Stimulated activated CD8-positive, alpha-beta memory T cell treated with anti-CD3 and anti-CD28 coated beads, Interleukin-4, amount 100 ng/mL, for 1 hour (primary cell): ENCODE measurements at places on chromosomes 13 and 19.

- DNase-seq: no peak
Measured at GRCh38 chr13:112003396-112003795, 63.6 kb upstream of the SOX1 start.

DNA sequence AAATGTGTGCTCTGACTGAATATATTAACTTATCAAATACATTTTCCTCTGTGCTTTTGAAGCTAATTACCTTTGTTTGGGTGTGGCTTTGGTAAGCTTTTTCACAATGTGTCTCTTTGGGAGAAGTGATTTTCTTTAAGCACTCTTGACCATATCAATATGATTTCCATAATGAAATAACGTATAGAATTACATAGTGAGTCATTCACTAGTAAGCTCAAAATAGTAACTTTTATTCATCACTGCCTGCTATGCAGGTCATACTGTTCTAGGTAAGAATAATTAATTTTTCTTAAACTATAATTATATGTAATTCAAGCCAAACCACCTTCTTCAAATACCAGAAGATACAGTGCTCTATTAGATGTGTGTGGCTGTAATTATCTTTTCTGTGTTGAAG is 480.7 kb downstream of the MYO16 start:
- DNase-seq: no peak

GRCh38 chr13:95251641-95252040 is 49.6 kb downstream of the ABCC4 start:
- DNase-seq: no peak

GRCh38 chr19:42316223-42317211 is 3.4 kb downstream of the TMEM145 start:
- DNase-seq: no peak

DNA sequence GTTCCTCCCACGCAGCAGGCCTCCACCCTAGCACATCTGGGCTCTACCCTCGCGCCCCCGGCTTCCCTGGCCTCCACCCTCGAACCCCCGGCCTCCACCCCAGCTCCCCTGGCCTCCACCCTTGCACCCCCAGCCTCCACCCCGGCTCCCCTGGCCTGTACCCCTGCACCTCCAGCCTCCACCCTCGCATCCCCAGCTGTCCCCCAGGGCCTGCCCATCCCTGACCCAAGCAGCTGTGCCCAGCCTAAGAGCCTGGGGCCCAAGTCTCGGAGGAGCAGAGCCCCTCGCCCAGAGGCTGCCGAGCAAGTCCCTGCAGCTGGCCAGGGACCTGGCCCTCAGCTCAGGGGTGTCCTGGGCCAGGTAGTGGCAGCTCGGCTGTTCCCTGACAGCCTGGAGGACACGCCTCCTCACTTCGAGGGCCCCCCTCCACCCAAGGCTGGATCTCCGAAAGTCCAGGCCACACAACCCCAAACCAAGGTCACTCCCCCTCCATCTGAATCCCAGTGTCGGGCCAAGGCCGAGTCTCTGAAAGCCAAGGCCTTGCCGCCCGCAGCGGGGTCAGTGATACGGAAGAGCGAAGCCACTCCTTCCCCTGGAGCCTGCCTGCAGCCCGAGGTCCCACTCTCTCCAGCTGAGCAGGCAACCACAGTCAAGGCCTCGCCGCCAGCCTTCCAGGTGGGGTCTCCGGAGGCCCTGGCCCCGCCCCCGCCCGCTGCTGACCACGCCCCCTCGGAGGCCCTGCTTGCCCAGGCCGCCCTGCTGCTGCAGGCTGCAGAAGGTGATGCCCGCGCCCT is 7.9 kb upstream of the ARHGAP33 start:
- DNase-seq: no peak

- no peak for DNase-seq
Measured at GRCh38 chr19:5974721-5975387, 3.1 kb downstream of the RANBP3 start.

- no peak for DNase-seq
Measured at GRCh38 chr13:102234618-102235017, 167.2 kb downstream of the FGF14 start.

GRCh38 chr13:114101358-114102130 is 30.9 kb downstream of the RASA3 start:
- no peak for DNase-seq

- no peak for DNase-seq
Measured at GRCh38 chr13:102226591-102226990, 175.3 kb downstream of the FGF14 start.

DNA sequence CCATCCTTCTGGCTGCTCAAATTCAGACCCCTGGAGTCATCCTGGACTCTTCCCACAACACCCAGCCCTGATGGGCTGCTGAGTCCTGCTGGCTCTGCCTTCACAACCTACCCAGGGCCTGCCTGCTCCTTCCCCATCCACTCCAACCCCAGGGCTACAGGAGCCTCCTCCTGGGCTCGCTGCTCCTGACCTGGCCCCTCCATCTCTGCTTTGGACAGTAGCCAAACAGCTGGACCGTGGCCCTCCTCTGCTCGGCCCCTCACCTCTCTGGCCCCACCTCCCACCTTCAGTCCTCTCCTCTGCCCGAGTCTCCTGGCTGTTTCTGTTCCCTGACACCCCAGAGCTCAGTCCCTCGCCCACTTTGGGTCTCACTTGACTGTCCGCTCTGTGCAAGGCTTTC is 66.7 kb downstream of the CEBPG start:
- no peak for DNase-seq

GRCh38 chr19:46107371-46107770 is 17.1 kb downstream of the IGFL3 start:
- DNase-seq: no peak

- no peak for DNase-seq
Measured at GRCh38 chr13:103540382-103540765, 474.2 kb upstream of the SLC10A2 start.

- no peak for DNase-seq
Measured at GRCh38 chr13:34777089-34777913, 164.8 kb upstream of the NBEA start.

DNA sequence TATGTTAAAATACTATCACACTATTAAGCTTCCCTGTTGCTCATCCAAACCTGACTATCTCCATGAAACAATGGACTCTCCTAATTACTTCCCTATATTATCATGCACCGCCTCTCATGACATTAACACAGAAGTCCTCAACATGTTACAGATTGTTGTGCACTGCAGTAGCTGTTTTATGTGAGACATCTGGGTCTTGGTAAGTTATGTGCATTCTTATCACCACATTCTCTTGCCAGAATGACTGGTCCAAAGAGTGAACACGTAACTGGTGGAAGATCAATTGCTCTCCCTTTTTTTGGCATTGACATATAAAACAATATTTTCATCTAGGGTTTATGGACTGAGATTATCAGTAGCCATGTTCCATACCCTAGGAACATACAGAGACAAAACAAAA is 59.4 kb downstream of the POSTN start:
- DNase-seq: no peak

DNA sequence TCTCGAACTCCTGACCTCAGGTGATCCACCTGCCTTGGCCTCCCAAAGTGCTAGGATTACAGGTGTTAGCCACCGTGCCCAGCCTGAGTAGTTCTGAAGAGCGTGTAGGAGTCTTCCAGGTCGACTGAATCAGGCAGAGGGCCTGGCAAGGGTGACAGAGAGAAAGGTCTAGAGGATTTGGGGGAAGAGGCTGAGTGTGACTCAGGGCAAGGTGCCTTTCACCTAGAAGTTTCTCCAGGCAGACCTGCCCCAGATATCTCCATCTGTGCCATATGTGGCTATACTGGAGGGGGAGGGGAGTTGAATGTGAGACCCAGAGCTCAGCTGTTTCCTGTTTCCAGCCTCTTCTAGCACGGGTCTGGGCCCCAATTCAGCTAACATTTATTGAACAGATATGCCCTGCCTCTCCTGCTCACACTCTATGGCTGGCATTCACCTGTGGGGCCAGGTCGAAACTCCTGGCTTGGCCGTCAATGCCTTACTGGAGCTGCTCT is 1.3 kb downstream of the CCDC159 start:
- no peak for DNase-seq

DNA sequence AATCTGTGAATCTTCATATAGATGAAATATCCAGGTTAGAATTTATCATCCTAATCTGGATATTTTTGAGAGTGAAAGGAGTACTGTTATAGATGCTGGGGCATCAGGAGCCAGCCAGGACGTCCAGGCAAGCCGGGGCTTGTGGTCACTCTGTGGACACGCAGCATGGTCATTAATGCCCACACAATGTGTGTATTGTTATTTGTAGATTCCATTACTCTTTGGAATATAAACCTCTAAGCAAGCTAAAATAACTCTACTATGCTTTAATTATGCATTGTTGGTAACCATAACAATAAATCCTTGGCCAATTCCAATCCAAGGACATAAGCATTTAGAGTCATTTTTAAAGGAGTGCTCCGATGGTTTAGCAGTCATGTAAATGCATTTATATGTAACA is 137.9 kb downstream of the TM9SF2 start:
- no peak for DNase-seq

GRCh38 chr13:28533125-28533436 is 38.2 kb upstream of the FLT1 start:
- DNase-seq: no peak

GRCh38 chr13:32316028-32316339 is 676 bp downstream of the BRCA2 start:
- no peak for DNase-seq

DNA sequence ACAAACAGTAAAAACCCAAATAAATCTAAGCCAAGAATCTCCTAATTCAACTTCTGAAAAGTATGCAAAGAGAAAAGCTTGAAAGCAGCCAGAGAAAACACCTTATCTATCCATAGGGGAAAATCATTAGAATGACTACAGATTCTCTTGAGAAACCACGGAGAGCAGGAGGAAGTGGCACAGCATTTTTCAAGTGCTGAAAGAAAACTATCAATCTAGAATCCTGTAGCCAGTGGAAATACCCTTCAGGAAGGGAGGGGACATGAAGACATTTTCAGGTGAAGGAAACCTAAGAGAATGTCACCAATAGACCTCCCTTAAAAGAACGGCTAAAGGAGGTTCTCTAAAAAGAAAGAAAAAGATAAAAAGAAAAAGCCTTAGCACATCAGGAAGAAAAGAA is 66.2 kb upstream of the XPO4 start:
- DNase-seq: no peak

GRCh38 chr19:52990759-52991418 is 22.8 kb upstream of the ERVV-1 start:
- no peak for DNase-seq

DNA sequence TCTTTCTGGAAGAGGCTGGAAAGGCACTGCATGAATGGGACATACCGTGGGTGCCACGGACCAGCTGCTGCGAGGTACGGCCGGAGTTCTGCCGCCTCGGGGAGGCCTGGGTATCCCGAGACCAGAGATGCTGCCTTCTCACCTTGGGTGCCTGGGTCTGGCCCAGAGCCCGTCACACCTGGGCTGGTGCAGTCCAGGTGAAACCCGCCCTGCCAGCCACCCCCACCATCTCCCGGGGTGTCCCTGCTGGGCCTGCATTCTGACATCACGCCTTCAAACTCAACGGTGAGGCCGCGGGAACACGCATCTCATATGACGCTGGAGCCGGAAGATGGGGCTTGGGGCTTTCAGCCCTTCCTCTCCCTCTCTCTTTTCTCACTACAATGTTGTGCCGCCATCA is 98.0 kb downstream of the GADD45B start:
- DNase-seq: no peak

DNA sequence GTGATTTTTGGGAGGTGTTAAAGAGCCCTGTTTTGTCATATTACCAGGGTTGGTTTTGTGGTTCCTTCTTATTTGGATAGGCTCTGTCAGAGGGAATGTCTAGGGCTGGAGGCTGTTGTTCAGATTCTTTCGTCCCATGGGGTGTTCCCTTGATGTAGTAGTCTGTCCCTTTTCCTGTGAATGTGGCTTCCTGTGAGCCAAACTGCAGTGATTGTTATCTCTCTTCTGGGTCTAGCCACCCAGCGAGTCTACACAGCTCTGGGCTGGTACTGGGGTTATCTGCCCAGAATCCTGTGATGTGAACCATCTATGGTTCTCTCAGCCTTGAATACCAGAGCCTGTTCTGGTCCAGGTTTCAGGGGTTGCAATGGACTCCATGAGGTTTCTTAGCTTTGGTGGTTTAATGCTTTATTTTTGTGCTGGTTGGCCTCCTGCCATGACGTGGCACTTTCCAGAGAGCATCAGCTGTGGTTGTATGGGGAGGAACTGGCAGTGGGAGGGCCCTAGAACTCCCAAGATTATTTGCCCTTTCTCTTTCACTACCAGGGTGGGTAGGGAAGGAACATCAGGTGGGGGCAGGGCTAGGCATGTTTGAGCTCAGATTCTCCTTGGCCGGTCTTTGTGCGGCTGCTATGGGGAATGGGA is 78.8 kb downstream of the SPRY2 start:
- no peak for DNase-seq

- DNase-seq: no peak
Measured at GRCh38 chr13:40172149-40172591, 494.3 kb downstream of the FOXO1 start.

DNA sequence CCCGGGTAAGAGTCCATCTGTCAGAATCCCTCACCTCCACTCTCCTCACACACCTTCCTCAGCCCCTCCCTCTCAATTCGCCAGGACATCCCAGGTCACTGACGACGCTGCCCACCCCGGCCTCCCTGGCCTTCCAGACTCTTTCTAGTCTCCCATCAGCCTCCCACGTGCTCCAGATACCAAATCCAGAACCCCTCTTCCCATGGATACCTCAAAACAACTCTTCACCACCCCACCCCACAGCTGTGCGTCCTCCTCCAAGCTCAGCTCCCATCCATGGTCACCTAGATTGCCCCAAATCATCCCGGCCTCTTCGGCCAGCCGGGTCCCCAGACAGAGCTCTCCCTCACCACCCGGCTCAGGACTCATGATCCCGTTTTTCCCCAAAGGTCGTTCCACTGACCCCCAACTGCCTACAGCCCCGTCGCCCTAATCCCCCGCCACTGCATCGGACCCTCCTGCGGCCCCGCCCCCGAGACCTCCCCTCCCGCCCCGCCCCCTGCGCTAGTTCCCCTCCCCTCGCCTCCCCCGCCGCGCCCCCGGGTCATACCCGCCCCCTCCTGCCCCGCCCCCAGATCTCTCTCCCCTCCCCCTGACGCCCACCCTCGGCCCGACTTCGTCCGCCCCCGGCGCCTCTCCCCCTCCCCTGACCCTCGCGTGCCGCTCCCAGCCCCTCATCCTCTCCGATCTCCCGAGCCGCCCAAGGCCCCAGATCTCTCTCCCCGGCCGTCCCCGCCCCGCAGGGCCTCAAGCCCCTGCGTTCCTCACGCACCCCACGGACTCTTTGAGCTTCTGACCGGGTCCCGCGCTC is 546 bp downstream of the UBXN6 start:
- no peak for DNase-seq

DNA sequence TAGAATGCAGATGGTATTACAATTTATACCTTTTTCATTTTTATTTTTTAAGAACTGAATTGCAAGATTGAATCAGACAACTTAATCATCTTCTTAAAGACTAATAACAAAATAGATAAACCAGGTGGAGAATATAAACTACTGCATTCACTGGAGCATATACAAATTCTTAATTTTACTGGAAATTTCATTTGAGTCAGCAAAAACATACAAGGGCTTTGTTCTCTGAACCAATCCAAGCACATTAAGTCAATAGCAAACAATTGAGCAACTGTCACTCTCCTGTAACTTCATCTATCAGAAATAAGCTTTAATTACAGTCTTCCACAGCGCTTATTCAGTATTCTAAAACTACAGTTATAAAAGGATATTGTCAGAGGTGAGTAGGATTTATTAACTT is 167.4 kb upstream of the OBI1 start:
- DNase-seq: no peak
